ENCODE measurements at places on chromosomes 2 and 18.

- DNase-seq, result no peak
These were observed 361.7 kb upstream of the MYT1L start for GRCh38 chr2:2692599-2693389.

GRCh38 chr2:23924589-23925359, 2.1 kb downstream of the ATAD2B start:
- no peak for DNase-seq

DNA sequence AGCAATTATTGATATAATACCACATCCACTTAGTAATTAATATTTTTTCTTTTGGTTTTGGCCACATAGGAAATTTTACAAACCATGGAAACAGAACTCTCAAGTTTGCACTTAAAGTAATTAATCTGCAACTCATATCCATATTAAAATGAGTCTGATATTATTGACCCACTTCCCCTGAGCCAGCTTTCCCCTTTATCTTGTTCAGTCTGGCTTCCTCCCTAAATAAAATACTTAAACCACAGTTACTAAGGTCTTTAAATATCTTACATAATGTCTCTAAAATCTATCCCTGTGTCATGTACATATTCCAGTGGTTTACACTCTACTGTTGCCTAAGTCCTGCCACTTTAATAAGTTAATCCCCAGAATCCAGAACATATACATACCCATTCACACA, 564.9 kb upstream of the FSHR start:
- no peak for DNase-seq

- no peak for DNase-seq
These were observed 155.5 kb downstream of the CTIF start for GRCh38 chr18:48694295-48694694.

- DNase-seq, result no peak
These were observed 78.9 kb downstream of the SKA1 start for GRCh38 chr18:50453732-50454131.

DNA sequence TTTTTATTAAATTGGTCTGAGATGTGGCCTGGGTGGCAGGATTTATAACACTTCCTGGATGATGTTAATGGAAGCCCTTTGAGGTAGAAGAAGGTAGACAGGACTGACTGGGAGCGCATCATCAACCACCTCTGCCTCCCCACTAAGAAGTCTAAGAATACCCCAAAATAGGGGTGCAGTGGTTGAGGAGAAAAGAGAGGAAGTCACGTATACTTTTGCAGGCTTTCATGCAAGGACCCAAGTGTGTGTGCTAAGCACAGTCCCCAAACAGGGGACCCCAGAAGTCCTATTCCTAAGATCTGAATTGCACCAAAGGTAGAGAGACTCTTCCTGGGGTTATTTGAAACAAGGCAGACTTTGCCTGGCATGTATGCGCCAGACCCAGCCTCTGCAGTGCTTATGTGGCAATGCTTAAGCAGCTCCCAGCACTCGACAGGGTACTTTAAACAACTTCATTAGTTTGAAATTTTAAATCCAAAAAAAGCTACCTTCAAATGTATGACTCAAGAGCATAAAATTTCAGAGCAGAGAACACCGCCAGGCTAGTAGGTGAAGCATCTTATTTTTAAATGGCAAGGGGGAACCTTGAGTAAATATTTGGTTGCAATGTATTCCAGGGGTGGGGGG, 35.3 kb downstream of the BCL2 start:
- DNase-seq, result no peak

DNA sequence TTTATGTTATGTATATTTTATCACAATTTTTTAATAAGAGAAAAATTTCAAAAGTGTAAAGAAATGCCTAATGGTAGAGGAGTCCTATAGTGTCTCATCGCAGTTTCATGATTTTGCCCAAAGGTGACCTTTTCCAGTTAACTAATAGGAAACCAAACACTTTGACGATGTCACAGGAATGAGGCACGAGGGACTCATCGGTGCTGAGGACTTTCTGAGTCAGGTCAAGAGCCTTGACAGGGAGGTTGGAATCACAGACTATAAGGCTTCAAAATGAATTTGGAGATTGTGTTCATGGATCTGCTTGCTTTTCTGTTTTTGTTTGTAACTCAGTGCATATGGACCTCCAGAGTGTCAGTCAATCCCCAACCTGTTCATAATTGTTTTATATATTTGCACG, 15.1 kb upstream of the RTTN start:
- DNase-seq, result no peak

DNA sequence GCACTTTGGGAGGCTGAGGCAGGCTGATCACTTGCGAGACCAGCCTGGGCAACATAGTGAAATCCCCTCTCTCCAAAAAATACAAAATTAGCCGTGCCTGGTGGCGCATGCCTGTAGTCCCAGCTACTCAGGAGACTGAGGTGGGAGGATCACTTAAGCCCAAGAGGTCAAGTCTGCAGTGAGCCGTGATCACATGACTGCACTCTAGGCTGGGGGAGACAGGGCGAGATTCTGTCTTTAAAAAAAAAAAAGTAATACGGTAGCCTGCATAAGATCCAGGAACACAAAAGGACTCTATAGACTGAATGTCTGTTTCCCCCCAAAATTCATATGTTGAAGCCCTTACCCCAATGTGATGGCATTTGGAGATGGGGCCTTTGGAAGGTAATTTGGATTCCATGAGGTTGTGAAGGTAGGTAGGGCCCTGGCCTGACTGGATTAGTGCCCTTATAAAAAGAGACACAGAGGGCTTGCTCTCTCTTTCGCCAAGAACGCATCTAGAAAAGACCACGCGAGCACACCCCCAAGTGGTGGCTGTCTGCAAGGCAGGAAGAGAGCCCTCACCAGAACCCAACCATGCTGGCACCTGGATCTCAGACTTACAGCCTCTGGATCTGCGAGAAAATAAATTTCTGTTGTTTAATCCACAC, 17.0 kb downstream of the MBOAT2 start:
- DNase-seq, result no peak

- DNase-seq, result no peak
These were observed 412.7 kb upstream of the FSHR start for GRCh38 chr2:49567021-49567420.

- DNase-seq, result no peak
These were observed 10.9 kb upstream of the CDH20 start for GRCh38 chr18:61322265-61322873.

DNA sequence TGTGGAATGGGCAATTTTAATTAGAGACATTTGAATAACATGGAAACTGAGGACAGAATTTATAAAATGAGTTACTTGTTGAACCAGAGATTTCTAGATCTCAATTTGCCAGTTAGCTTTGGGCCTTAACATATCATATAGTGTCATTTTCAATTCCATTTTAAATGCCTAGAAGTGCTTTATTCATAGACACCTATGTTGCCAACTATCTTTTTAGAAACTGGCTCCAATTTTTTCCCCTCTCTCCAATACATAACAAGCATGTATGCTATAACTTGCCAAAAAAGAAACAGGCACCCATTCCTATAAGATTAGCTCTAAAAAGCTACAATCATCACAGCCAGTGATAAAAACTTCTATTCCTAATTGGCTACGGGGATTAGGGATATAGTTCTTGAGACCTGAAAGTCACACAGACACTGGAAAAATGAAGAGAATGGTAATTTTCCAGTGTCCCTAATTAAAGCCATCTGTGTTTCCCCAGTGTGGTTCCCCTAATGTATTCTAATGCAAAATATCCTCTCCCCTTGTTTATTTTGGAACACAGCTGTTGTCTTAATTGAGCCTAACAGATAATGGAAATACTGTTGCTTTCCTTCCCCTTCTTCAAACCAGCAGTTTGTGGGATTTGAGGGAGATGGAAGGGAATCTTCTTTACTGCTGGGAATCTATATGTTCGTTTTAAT, 205.5 kb upstream of the FSHR start:
- no peak for DNase-seq

GRCh38 chr2:96265349-96265839, 403 bp downstream of the TMEM127 start:
- DNase-seq, result no peak

GRCh38 chr2:53640466-53640865, 127.1 kb upstream of the CHAC2 start:
- DNase-seq, result no peak

DNA sequence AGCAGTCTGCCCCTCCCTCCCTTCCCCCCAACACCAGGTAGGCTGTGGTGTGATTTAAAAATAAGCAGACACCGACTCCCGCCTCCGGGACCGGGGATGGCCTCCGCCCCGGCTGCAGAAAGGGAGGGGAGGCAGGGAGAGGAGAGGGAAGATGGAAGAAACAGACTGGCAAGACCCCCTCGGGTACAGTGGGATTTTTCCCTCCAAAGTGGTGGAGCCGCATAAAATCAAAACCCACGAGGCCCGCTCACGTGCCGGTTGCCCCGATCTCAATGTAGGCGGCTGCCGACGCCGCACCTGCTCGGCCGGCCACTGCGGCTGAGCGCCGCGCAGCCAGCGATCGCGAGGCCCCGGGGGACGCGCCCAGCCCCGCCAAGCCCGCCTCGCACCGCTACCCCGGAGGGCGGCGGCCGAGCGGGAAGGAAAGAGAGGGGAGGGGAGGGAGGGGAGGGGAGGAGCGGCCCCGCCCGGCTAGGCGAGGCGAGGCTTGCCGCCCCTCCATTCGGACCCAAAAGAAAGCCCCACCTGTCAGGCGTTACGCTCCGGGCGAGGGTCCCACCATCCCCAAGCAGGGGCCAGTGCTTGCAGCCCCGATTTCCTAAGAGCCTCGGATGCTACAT, 811 bp downstream of the ADD2 start:
- no peak for DNase-seq

GRCh38 chr2:184498936-184499335, 99.4 kb upstream of the ZNF804A start:
- DNase-seq, result no peak

DNA sequence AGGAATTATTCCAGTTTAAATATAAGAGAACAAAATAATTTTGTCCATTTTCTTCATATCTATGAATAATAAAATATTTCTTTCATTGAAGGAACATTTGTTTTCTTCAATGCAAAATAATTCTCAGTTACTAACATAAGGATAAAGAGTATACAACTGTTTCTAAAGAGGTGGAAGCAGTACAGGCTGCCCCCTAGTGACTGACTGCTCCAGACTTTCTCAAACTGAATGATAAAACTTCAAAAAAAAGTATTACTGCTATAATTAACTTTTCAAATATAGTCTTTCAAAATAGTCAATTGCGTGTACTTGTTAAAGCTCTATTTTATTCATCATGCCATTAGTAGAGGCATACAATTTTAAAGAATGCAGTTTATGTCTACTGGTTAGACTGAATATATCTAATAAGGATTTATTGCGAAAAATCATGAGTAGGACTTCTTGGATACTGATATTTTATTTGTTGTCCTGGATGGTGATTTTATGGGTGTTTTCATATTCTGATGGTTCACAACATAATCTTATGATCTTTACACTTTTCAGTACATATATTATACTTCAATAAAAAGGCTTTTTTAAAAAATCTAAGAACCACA, 100.1 kb downstream of the WDPCP start:
- no peak for DNase-seq

- DNase-seq, result no peak
These were observed 14.2 kb upstream of the SPATA3 start for GRCh38 chr2:230981704-230982103.

- no peak for DNase-seq
These were observed 1834.7 kb upstream of the PIK3C3 start for GRCh38 chr18:40120356-40120755.

DNA sequence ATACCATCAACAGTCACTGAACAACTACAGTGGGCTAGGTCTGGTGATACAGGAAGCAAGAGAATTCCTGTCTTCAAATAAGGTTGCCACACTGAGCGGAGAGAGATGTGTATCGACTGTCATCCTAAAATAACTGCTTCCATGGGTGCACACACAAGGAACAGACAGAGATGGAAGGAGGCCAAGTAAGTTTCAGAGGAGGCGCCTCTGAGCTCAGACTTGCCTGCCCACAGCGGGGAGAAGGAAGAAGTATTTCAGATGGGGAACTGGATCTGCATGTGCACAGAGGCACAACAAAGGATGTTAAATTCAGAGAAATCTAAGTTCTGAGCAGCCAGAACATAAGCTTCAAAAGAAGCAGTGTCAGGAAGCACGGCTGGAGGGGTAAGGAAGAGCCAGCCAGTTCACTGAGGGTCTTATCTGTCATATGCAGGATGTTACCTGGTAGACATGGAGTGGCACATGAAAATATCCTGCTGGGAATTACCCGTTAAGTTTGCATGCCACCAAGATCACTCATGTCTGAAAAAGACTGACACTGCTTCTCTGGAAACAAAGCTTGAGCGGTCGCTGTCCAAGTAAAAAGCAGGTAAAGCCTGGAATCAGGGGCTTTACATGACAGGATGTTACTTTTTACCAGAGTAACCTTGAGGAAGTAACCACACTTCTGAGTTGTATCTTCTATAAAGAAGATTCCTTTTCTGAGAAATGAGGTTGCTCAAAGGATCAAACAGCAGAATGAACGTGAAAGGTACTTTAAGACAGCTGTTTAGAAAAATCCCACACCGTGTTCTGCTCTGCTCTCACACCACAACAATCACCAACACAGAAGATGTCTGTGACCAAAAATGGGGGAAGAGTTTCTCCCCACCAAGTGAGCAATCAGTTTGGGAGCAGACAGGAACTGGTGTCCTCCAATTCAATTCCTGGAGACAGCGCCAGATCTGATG, 260.2 kb downstream of the NBAS start:
- DNase-seq, result no peak

GRCh38 chr2:113211226-113212105, 37.7 kb downstream of the PSD4 start:
- DNase-seq, result no peak

DNA sequence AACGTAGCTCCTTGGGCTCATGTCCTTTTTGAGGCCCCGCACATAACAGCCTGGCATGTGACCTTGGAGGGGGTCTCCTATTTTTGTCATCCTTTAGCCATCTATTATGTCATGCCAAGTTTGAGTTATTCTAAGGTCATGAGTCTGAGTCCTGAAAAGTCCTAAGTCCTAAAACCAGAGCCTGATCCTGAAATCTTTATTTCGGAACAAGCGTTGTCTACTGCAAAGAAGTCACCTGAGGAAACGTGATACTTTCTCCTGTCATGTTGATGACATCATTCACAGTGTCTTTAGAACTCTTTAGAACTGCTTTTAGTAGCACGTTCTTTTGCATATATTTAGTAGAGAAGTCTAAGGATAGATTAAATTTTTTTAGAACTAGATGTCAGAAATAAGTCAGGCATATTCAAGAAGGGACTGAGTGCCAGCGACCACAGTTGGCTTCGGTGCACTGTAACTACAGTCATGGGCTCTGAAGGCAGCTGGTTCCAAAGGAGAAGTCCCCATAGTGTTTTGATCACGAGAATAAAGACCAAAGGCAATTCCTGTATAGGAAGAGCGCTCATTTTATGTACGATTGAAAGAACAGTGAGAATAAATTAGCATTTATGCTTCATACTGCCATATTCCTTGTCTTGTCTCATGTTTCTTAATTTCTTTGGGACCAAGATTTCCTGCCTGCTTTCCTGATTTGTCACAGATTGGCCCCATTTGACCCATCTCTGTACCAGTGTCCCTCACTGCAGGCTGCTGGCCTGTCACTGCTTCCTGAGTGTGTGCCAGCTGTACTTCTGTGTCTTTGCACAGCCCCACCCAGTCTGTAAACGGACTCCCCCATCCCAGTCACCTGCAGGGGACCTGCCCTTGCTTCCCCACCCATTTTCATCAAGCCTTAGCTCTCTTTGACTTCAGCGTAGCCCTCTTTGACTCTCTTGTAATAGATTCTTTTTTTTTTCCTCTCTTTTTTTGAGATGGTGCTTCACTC, 75.8 kb downstream of the ASAP2 start:
- DNase-seq, result no peak

GRCh38 chr2:77977471-77978063, 455.4 kb upstream of the LRRTM4 start:
- DNase-seq, result no peak

- no peak for DNase-seq
These were observed 134.9 kb upstream of the CHAC2 start for GRCh38 chr2:53632714-53633113.

- DNase-seq, result peak; percentile 94
These were observed 43.1 kb upstream of the LONRF2 start for GRCh38 chr2:100365434-100365833.

Measured in epithelial cell of prostate (primary cell).